Activated CD4-positive, alpha-beta T cell treated with anti-CD3 and anti-CD28 coated beads, Interleukin-2, Interleukin-4, amounts not matched to agents 100 ng/mL and 50 ng/mL, durations not matched to agents 16 hours and 8 hours (primary cell): ENCODE measurements at places on chromosomes 16 and 17.

GRCh38 chr17:21387616-21388015, 11.5 kb downstream of the KCNJ12 start:
- no peak for DNase-seq

DNA sequence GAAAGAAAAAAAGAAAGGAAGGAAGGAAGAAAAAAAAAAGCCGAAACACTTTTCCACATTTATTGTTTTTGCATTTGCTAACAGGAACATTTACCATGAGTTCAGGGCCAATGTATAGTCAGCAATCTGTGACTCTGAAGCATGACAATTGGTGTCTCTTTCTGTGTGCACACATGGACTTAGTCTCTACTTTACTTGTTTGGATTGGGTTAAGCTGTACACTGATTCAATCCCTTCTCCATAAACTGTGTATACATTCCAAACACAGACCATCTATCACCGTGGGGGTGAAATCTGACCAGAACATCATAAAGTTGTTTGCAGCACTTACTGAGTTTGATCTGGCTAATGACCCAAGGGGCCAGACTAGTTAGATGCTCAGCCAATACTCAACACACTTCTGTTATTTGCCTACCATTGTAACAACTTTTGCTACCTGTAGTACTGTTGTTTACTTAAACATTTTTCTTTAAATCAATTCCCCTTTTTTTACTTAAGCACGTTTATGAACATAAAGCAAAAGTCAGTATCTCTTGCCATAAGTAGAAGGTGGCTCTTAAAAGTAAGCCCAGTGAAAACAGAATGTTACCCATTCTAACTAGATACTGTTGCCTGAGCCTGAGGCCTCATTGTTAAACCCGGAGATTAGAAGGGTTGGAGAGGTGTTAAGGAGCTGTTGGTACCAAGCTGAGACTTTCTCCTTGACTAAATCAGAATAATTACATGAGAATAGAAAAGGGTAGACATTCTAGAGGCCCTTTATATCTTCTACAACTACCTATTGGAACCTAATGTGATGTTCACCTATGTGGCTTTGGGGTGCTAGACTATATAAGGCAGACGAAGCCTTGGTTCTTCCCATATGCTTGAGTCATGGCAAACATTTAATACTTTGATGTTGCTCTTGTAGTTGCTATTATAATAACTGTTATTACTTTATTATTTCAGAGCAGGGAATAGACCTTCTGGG, 41.8 kb downstream of the SCNN1B start:
- no peak for DNase-seq

DNA sequence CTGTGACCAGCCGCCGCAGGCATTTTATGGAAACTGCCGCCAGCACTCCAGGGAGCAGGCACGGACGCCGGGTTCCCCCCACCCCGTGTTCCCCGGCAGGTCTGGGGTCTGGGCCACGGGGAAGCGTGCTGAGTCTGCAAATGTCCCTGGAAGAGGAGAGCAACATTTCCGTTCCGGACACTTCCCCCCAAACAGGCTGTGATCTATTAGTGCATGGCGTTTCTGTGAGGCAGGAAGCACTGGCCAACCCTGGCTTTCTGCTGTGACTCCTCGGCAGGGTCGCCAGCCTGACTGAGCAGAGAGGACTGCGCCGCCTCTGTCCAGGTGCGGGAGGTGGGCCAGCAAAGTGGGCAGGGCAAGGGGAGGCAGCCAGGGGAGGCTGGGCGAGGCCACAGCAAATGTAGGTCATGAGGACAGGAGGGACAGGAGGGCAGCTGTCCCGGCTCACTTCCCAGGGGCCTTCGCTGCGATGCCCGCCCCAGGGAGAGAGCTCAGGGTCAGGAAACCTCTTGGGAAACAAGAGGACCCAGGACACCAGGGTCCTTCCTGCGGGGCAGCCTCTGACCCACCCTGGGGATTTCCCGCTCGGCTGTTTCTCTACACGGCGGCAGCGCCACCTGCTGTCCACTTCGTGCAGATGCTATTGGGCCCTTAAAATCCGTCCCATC, 9.5 kb downstream of the FOXF1 start:
- peak; percentile 55 for DNase-seq

- no peak for DNase-seq
These were observed 35.4 kb downstream of the ARSG start for GRCh38 chr17:68326681-68327080.

- DNase-seq: no peak
These were observed 132.2 kb downstream of the IRF8 start for GRCh38 chr16:86031141-86031678.

DNA sequence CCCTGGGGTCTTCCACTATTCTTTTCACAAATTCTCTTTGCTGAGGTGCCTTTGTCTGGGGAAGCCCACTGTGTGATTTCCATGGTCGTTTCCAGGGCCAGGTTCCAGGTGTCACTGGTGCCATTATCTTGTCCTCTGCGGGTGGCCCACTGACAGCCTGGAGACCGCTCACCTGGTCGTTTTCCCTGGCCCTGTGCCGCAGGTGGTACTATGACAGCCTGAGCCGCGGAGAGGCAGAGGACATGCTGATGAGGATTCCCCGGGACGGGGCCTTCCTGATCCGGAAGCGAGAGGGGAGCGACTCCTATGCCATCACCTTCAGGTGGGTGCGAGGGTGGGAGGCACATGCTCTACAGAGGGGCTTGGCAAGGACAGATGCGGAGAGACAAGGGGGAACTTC, 98.9 kb downstream of the SDR42E1 start:
- no peak for DNase-seq

- DNase-seq: no peak
These were observed 85.1 kb downstream of the PRKCA start for GRCh38 chr17:66387392-66387981.

DNA sequence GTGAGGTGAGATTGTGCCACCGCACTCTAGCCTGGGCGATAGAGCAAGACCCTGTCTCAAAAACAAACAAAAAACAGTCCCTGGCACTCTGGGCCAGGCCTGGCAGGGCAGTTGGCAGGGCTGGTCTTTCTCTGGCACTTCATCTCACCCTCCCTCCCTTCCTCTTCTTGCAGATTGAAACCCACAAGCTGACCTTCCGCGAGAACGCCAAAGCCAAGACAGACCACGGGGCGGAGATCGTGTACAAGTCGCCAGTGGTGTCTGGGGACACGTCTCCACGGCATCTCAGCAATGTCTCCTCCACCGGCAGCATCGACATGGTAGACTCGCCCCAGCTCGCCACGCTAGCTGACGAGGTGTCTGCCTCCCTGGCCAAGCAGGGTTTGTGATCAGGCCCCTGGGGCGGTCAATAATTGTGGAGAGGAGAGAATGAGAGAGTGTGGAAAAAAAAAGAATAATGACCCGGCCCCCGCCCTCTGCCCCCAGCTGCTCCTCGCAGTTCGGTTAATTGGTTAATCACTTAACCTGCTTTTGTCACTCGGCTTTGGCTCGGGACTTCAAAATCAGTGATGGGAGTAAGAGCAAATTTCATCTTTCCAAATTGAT, 24.8 kb downstream of the STH start:
- DNase-seq: no peak

DNA sequence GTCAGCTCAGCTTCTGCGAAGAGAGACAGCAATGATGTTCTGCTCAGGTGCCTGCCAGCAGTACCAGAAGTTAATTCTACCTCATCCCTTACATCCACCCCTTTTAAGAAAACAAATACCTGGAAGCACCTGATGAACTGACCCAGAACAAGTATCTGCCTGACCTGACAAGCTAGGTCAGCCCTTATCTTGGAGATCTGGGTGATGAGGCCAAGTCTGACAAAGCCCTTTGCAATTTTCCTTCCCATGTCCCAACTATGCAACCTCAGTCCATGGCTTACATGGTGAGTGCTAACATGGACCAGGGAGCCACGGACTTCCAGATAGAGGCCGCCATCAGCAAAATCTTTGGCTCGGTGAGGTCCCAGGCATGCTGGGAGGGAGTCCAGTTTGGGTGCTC, 3.6 kb downstream of the ACADVL start:
- no peak for DNase-seq

DNA sequence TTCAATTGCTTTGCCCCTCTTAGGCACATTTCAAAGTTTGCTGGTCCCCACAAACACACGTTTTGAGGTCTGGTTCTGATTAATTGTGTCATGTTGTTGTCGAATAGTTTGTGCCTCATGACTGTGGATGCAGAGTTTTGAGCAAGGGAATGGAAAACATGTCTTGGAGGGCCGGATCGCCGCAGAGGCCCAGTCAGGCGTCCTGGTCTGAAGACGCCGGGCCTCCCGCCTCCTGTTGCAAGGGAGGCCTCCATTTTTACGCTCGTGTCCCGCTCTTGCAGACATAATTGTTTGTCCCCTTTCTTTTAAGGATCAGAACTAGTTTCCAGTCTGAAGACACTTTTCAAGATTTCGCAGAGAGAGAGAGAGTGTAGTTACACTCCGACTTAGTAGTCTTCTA, 3.2 kb downstream of the NTN1 start:
- no peak for DNase-seq

- DNase-seq: no peak
These were observed 177.4 kb upstream of the GSE1 start for GRCh38 chr16:85435700-85436099.

- peak; percentile 43 for DNase-seq
These were observed 4.6 kb upstream of the DRC7 start for GRCh38 chr16:57689762-57690558.

GRCh38 chr17:29331075-29331707, 37.2 kb upstream of the NUFIP2 start:
- no peak for DNase-seq

- peak; percentile 76 for DNase-seq
These were observed at the start of gene CBX2 for GRCh38 chr17:79777894-79778503. CBX2 (plus strand) TSS chr17:79778148; CDS start chr17:79778236, 88 bp downstream.

- DNase-seq: peak; percentile 51
These were observed 901 bp downstream of the CDYL2 start for GRCh38 chr16:80803339-80804055.

DNA sequence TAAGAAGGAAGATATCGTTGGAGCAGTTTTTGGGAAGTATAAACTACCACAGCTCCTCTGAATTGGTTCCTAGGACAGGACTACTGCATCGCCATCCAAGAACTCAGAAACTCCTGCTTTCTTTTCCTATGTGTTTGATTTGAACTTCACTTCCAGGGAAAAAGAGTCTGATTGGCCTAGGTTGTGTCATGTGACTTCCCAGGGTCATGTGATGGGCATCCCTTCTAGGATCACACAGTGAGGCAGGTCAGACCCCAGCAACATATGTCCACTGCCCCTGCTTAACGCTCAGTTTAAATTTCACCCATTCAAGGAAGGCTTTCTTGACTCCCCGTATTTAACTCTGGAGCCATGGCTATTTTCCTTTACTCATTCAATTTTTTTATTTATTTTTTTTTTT, 445.2 kb upstream of the SALL1 start:
- DNase-seq: no peak

DNA sequence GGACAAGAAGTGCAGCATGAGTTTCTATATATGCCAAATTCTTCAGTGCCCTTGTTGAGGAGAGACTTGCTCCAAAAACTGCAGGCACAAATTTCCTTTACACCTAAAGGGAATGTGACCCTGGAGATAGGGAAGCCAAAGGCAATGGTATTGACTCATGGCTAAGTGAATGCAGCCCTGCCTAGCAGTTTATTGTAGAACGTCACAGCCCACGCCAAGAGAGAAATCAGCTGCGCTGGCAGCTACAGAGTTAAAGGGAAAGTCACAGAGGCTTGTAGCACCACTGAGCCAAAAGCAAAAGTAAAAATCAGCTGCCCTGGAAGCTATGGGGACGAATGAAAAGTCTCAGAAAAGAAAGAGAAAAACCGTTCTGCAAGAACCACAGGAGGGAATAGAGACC, 10.1 kb downstream of the POLR3K start:
- DNase-seq: no peak

- no peak for DNase-seq
These were observed 371.8 kb upstream of the SALL1 start for GRCh38 chr16:51522902-51523301.

- no peak for DNase-seq
These were observed 93.8 kb downstream of the SALL1 start for GRCh38 chr16:51057102-51057793.

GRCh38 chr17:11406716-11407115, 165.7 kb downstream of the SHISA6 start:
- no peak for DNase-seq

DNA sequence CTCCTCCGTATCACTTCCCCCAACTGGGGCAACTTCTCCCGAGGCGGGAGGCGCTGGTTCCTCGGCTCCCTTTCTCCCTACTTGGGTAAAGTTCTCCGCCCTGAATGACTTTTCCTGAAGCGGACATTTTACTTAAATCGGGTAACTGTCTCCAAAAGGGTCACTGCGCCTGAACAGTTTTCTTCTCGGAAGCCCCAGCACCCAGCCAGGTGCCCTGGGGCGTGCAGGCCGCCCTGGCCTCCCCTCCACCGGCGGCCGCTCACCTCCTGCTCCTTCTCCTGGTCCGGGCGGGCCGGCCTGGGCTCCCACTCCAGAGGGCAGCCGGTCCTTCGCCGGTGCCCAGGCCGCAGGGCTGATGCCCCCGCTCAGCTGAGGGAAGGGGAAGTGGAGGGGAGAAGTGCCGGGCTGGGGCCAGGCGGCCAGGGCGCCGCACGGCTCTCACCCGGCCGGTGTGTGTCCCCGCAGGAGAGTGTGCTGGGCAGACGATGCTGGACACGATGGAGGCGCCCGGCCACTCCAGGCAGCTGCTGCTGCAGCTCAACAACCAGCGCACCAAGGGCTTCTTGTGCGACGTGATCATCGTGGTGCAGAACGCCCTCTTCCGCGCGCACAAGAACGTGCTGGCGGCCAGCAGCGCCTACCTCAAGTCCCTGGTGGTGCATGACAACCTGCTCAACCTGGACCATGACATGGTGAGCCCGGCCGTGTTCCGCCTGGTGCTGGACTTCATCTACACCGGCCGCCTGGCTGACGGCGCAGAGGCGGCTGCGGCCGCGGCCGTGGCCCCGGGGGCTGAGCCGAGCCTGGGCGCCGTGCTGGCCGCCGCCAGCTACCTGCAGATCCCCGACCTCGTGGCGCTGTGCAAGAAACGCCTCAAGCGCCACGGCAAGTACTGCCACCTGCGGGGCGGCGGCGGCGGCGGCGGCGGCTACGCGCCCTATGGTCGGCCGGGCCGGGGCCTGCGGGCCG, 1.6 kb downstream of the HIC1 start:
- peak; percentile 47 for DNase-seq
